GDM1 (cell line): ENCODE measurements at places on chromosomes 5 and 9.

GRCh38 chr5:119032656-119033055, 38.2 kb upstream of the DMXL1 start:
- peak; percentile 19 for DNase-seq

- DNase-seq, result no peak
Measured at GRCh38 chr5:154947778-154948177, 6.9 kb downstream of the MRPL22 start.

GRCh38 chr9:90307167-90307833, 335.3 kb downstream of the DIRAS2 start:
- DNase-seq, result no peak

GRCh38 chr5:67896311-67896929, 319.1 kb upstream of the PIK3R1 start:
- DNase-seq, result no peak

- DNase-seq, result no peak
Measured at GRCh38 chr5:3695818-3696217, 100.2 kb downstream of the IRX1 start.
